ENCODE measurements at places on chromosomes 11 and 22. TPM values are rescaled to one million over a fixed set of nuclear protein-coding genes. Genes with fewer than 3 reads are reported as not detected.

The FADS3 gene
- 135 TPM for total RNA-seq

The BTG4 gene
- not detected for total RNA-seq

The ZP1 gene
- not detected for total RNA-seq

DNA sequence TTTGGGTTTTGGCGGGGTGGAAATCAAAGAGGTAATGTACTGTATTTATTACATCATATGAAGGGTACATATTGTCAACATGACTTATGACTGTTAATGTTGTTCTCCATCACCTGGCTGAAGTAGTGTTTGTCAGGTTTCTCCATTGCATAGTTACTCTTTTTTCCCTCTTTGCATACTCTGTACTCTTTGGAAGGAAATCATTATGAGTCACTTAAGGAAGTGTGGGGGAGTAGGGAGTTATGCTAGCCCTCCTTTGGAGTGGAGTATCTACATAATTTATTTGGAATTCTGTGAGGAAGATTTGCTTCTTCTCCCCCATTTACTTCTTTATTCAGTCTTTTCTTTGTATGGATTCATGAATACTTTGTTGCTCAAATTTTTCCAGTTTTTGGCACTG lies 3.6 kb upstream of the PGR start:
- no peak for DNase-seq

GRCh38 chr22:48925450-48925849 lies 902.2 kb downstream of the BRD1 start:
- no peak for DNase-seq

DNA sequence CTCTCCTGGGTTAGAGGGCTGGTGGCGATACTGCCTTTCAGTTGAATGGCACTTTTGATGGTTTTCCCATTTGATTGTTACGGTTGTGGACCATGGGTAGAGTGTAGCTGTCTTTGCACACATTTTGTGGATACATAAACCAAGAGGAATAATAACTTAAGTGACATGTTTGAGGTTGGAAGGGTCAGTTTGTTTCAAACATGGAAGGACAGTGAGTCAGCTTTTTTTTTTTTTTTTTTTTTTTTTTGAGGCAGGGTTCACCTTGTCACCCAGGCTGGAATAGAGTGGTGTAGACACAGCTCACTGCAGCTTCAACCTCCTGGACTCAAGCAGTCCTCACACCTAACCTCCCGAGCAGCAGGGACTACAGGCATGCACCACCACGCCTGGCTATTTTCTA lies 41.1 kb downstream of the PPFIA1 start:
- no peak for DNase-seq

DNA sequence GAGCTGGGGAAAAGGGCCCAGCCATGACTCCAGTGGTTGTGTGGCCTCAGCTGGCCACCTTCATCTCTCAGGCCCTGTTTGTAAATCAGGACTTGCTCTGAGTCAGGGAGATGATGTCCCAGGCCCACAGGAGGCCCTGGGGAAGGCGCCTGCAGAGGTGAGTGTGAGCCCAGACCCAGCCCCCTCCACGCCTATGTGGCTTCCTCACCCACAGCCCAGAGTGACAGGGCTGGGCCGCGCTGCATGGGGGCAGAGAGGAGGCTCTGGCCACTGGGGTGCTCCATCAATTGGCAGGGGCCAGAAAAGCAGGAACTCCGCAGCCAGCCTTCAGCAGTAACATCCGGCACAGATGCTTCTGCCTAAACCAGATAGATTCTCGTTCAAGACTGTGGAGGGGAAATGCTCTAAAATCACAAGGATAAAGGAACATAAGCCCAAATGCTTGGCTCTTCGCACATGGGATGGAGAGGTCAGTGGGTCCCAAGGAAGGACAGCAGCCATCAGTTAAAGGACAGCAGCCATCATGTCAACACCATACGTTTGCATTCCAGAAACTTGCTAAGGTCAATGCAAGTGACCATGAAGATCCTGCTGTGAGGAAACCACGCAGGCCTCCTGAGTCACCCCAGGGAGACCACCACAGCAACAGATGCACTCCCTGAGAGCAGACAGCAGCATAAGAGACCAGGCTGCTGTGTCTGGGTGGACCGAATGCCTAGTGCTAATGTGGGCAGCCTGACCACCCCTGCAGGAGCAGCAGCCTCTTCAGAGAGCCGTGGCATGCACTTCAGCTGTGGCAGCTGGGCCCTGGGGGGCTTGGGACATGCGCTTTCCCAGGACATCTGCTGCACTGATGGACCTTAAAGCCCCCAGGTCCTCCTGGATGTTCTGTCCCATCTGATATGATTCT lies 28.3 kb downstream of the OSBPL5 start:
- DNase-seq: no peak

- no peak for DNase-seq
These were observed 16.8 kb upstream of the CASTOR1 start for GRCh38 chr22:30305906-30306626.

DNA sequence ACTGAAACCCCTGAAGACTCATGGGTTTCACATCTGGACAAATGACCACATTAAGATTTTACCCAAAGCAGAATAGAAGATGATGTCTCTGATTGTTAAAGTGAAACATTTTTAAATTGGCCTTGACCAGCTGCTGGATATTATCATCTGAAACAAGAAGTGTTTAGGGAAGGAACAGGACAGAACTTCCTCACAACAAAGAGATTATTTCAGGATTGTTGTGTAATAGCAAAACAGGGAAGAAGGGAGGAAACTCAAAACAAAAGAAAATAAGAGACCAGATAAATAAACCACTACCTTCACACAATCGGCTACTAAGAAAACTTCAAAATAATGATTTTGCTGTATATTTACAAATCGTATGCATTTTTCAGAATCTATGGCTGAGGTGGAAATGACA lies 319.2 kb upstream of the API5 start:
- no peak for DNase-seq

GRCh38 chr11:116910847-116911246 lies 73.4 kb upstream of the APOA1 start:
- DNase-seq: no peak

DNA sequence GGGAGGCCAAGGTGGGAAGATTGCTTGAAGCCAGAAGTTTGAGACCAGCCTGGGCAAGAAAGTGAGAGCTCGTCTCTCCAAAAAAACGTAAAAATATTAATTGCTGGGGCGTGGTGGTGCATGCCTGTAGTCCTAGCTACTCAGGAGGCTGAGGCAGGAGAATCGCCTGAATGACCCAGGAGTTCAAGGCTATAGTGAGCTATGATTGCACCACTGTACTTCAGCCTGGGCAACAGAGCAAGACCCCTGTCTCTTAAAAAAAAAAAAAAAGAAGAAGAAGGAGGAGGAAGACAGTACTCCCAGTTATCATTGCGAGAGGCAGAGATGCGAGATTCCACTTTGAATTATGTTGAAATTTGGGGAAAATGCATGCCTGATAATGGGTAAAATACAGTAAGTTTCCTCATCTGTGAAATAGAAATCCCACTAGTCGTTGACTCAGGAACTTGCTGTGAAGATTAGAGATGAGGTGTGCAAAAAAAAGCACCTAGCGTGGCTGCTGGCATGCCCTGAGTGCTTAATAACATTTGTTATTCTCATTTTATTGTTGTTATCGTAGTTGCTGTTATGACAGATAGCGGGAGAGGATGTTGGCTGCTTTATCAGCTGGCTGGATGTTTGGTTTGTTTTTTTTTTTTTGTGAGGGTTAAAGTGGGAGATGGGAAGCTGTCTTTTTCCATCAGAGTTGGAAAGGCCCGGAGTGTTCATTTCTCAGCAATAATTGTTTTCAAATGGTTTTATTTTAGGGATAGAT lies 33.4 kb downstream of the BCR start:
- DNase-seq: no peak

- DNase-seq: peak; percentile 57
These were observed 375.0 kb downstream of the NTM start for GRCh38 chr11:131745405-131745804.

GRCh38 chr11:105137286-105137685 lies 2.3 kb downstream of the CARD18 start:
- DNase-seq: no peak

DNA sequence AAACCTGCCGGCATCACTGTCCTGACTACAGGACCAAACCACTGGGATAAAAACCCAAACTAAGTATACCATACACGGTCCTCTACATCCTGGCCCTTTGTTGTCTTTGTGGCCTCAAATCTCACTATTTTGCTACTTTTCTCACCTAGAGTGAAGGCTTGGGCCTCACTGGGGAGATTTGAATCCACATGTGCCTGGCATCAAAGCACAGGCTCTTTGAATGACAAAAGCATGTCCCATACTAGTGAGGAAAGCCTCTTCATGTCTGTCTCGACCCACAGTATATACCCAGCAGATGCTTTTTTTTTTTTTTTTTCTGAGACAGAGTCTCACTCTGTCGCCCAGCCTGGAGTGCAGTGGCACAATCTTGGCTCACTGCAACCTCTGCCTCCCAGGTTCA lies 72.5 kb upstream of the DRD2 start:
- no peak for DNase-seq

GRCh38 chr11:99614352-99614751 lies 593.6 kb downstream of the CNTN5 start:
- no peak for DNase-seq

DNA sequence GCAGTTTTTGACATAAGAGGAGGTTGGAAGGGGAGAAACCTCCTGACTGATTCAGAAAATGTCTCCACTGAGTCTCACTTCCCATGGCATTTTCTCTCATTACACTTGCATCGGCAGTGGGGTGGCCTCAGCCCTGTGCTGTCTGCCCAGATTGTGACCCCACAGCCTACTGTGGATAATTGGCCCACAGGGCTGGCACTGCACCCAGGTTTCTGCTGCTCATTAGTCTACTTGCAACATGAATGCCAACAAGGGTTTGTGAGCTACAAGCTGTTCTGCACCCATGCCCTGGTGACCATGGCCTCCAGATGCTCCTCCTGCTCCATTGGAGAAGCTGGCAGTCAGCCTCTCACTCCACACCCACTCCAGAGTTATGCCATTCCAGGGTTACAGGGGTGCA lies 296.0 kb downstream of the CTTN start:
- DNase-seq: no peak

- no peak for DNase-seq
These were observed 119.4 kb downstream of the GALNT18 start for GRCh38 chr11:11502263-11502861.

- DNase-seq: peak; percentile 65
These were observed 32.9 kb upstream of the SMIM38 start for GRCh38 chr11:69122630-69123431.

DNA sequence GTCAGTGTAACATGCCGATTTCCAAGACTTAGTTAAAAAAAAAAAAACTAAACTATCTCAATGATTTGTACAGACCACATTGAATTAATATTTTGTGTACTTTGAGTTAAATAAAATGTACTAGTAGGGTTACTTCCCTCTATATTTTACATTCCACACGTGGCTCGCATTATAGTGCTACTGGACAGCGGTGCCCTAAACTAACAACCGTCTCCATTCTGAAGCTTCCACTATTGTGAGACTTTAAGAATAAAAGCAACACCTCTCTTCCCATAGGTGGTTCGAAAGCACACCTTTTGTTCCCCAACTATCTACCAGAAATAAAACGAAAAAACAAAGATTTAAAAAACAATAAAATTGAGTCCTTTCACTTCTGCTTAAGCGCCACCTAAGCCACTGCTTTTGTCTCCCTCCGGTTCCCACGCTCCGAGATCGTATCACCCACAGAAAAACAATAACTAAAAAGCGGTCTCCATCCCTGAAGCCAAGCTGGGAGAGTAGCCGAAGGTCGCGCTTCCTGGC lies 380 bp upstream of the TTC17 start:
- DNase-seq: no peak

GRCh38 chr11:32034680-32035079 lies 56.2 kb upstream of the RCN1 start:
- peak; percentile 53 for DNase-seq

DNA sequence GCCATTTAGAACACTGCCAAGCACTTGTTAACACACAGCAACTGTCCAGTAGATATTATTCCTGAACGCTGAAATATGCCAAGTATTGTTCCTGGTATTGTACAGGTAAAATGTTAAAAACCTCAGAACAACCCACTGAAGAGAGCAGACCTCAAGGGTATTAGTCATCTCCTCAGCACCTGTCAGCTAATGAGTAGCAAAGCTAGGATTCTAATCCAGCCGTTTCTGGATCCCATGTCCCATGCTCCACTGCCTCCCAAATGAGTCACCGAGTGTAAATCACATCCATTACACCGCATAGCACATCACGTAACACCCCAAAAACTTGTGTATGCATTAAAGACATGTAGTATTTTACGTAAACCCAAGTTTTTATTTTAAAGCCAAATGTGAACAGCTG lies 705.4 kb upstream of the TENM4 start:
- no peak for DNase-seq

GRCh38 chr22:39535357-39535725 lies 2.8 kb upstream of the RPS19BP1 start:
- DNase-seq: no peak

DNA sequence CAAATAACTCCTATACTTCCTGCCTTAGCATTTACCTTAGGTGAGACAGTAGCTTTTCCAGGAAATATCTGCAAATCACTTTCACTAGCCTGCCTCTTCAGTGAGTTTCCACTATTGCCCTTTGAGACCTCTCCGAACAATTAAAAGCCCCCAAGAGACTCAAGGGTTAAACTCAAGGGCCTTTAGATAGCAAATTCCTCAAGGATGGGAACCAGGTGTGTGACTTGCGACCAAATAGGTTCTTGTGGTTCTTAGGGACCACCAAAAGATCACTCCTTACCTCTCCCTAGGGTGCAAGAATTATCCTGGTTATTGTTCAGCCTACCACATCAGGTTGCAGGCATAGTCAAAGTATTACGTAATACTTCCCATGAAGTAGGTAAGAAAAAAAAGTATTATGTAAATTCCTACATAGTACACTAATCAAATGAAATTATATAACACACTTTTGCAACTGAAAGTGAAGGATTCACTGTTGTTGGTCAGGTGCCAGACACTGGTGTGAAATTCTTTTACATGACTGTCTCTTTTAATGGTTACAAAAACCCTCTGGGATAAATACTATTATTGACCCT lies 1.4 kb upstream of the RDX start:
- DNase-seq: no peak

- no peak for DNase-seq
These were observed 5.2 kb upstream of the SLC43A3 start for GRCh38 chr11:57432149-57432561.

DNA sequence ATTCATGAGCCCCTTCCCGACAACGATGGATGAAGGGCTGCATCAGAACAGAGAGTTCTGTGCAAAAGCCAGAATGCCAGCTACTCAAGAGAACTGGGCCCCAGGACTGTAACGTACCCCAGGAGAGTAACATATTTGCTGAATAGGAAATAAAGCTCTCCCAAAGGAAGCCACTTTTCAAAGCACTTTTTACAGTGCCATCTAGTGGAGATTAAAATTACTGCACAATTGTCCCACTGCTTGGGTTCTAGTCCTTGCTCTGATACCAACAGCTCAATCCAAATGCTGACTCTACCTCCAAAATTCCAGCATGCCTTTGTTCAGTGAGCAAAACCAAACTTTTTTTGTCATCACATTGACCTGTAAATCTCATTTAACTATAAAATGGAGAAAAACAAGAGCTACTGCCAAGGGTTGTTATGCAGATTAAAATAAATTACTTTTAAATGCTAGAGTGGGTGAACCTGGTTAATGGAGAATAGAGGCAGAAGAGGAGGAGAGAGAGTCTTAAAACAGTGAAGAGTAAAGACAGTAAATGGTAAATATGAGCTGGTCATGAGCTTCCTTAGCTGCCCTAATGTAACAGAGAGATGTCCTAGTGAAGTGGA lies 87.6 kb upstream of the FSHB start:
- DNase-seq: peak; percentile 15
